ENCODE measurements at places on chromosomes 12 and 14.

GRCh38 chr12:6224550-6224949 is 24.4 kb downstream of the CD9 start:
- DNase-seq = no peak

DNA sequence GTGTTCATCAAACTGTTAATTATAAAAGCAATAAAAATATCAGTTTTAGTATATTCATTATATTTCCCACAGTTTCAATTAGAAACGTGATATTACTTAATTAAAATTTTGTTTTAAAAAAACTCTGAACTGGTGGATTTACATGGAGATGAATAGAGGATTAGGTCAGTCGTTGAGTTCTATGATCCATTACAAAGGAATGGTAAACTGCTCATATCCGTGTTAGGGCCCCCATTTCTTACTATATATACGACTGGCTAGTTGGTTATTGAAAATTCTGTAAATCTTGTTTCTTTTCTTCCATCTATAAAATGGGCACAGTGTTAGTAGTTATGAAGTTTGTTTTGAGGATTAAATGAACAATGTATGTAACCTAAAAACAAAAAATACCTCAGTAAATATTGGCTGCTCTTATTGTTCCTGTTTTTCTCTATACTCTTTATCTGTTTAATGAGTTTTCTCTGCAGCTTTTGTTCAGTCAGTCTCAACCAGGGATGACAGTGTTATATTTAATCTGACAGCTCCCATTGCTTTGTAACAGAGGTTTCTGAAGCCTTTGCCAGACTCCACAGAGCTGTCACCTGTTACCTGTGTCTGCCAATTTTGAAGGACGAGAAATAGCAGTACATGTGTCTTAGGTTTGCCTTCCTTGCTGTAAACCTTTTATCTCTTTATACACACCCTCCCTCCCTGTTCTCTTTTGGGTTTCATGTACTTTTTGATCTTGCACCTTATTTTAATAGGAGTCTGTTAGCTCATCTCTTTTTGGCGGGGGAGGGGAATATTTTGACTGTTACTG is 41.5 kb downstream of the FRS2 start:
- DNase-seq = no peak

DNA sequence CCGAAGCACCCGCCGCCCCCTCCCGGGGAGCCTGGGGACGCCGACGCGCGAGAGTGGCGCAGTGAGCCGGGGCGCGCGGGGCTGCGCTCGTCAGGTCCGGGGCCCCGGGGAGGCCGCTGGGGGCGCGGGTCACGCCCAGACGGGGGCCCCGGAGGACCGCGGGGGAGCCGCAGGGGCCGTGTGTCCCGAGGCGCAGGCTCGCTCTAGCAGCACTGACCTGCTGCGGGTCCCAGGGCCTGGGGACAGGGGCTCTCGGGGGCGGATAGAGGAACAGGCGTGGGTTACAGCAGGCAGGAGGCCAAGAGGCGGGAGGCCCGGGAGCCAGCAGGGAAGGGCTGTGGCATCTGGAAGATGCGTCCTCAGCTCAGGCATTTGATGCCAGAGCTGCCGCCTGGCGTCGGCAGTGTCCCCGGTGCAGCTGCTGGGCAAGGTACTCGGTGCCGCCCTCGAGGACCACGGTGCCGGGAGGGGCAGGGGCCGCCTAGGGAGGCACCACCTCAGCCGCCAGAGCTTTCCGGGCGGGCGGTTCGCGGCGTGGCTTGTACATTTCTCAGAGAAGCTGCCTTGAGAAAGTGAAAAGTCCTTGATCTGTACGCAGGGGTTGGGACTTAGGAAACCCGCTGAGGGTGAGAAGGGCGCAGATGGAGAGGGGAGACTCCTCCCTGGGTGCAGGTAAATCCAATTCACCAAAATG is 1.2 kb downstream of the WNT5B start:
- peak; percentile 42 for DNase-seq

GRCh38 chr14:92645841-92646478 is 102.5 kb downstream of the LGMN start:
- no peak for DNase-seq

DNA sequence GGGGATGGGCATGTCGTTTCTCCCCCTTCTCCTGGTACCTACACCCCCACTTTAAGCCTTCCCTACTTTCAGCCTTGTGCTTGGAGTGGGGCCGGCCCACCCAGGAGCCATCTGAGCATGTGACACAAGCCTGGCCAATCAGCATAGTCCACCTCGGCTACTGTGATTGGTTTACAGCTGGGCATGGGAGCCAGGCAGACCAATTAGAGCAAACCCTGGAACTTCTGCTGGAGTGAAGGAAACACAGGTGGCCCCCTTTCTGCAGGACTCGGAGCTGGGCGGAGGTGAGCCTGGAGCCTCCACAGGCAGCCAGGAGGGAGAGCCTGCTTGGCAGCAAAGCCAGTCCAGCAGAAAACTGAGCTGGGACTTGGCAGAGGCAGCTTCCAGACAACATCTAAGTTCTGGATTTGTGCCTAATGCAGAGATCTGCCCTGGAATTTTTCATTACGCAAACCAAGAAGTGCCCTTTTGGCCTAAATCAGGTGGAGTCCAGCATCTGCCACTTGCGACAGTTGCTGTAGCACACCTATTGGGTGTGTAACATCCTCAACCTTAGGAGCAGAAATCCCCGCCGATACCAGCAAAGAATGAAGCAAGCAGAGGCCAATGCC is 59.5 kb downstream of the SCARB1 start:
- no peak for DNase-seq

DNA sequence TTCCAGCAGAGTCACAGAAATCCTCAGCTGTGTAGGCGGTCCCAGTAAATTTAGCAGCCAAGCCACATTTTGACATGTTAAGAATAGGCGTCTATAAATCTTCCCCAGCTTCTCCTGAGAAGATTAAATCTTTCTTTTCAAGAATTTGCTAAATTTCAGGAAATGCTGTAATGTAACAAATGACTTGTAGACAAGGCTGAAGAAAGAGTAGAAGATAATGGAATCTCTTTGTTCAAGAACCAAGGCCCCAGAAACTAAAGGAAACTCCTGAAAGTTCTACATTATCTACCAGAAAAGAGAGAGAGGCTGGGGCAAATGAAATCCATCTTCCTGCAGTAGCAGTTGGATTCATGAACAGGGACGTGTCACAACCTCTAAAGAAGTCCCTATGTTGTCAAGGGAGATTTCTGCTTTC is 760.3 kb downstream of the NOVA1 start:
- DNase-seq = no peak

- DNase-seq = no peak
Measured at GRCh38 chr14:46344327-46344937, 307.1 kb downstream of the RPL10L start.

DNA sequence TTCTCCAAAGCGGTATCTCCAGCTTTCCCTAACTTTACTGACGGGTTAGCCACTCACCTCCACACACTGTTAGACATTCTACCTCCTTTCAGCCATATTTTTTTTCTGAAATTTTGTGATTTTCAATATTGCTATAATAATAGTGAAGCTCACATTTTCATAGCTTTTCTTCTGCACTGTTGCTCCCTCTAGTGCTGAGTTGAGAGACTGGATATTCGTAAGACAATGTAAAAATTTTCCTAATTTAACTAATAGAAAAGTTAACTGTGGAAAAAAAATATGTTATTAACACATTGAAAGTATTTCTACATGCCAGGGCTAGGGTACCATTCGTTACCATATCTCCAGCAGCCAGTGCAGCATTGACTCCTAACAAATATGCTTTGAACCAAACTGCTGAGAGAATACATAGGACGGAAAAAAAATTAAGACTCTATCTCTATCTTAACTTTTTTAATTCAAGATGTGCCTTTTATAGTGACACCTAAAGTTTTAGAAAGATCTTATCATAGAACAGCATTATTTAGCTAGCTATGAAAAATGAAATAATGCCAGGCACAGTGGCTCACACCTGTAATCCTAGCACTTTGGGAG is 48.7 kb upstream of the ABCC9 start:
- DNase-seq = no peak

- DNase-seq = peak; percentile 51
Measured at GRCh38 chr14:100348784-100349685, 25.9 kb downstream of the SLC25A47 start.

DNA sequence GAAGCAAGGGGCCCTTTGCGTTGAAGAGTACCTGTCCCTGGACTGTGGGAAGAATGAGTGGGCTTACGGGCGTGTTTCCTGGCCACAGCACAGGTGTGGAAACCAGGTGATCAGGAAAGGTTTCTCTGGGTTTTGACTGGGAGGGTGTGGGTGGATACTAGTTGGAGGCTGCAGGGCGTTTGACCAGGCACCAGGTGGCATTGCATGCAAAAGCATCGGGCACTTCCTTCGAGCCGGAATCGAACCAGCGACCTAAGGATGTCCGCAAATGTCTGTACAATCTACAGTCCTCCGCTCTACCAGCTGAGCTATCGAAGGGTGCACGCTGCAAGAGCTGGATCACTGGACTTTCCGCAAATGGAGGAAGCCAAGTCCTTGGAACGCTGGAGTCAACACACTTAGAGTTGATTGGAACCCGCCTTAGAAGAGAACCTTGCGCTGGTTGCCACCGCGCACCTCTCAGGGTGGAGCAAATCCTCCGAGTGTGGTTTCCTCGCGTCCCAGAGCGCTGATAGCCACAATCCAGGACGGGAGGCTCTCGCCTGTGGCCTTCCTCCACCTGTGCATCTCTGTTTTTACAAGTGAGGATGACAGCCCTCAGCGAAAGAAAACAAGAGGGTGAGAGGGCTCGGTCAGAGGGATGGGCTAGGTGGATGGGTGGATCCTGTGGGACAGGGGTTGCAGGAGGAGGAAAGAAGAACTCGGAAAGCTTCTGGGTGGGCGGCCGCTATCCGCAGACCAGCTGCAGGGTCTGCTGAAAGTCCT is 21.2 kb upstream of the RNASE4 start:
- no peak for DNase-seq

DNA sequence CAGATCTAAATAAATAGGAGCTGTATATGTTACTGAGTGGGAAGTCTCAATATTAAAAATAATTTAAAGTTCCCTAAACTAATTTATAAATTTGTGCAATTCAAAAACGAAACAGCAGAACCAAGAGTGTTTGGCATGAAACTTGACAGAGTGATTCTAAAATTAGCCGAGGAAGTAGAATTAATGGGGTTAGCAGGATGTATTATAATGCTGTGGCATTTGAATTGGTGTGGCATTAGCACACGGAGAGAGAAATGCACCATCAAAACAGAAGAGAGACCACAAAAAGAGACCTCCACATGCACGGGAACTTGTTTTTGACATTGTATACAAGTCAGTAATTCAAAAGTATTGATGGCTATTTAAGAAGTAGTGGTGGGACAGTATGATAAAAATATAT is 366.0 kb upstream of the RGS6 start:
- no peak for DNase-seq

- DNase-seq = no peak
Measured at GRCh38 chr12:100758083-100758482, 36.5 kb upstream of the ANO4 start.

GRCh38 chr12:62332598-62332997 is 72.4 kb downstream of the USP15 start:
- DNase-seq = no peak

- no peak for DNase-seq
Measured at GRCh38 chr12:104873374-104873773, 84.7 kb downstream of the SLC41A2 start.

GRCh38 chr12:69238589-69239351 is 599 bp upstream of the CPSF6 start:
- no peak for DNase-seq

DNA sequence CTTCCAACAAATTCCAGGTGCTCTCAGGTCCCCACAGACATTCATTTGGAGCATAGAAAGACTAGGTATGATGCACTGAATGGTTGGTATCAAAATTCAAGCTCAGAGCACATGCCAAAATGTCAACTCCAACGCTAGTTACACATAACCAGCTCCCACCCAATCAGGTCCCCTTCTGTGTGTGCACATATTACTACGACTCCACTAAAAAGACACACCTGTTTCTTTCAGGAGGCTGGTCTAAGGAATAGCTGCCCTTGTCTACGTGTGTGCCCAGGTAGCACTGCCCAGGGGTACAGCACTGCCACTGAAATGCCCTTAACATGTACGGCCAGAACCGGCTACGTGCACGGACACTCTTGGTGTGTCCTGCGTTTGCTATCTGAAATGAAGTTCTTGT is 138.1 kb downstream of the KCNK10 start:
- no peak for DNase-seq

DNA sequence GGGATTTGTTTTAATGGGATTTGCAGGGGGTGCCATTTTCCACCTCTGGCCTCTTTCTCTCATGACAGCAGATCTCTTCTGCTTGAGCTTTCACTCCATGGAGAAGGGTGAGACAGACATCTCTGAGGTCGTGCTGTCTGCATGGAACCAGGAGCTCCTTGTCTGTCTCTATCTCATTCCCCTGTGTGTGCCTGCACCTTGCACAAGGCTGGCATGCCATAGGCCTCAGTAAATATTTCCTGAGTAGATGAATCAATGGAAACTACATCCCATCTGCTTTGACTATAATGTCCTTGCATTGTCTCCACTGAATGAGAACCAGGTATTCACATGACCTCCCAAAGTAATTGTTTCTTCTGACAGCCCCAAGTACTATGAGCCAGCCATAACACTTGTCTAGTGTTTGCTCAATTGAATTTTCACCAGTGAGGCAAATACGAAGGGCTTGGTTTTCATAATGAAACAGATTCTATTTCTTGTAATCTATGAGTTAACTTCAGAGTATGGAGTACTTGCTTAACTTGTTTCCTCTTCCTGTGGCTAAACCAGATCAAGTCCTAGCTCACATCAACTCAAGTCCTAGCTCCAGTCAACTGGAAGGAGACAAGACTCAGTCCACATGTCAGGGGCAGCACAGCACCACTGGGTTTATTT is 32.3 kb downstream of the KCNK13 start:
- peak; percentile 16 for DNase-seq

GRCh38 chr14:94938016-94938415 is 168.1 kb upstream of the GSC start:
- no peak for DNase-seq

GRCh38 chr12:49698619-49699545 is 8.3 kb downstream of the FMNL3 start:
- no peak for DNase-seq

GRCh38 chr12:49511410-49511809 is 27.4 kb upstream of the KCNH3 start:
- DNase-seq = no peak

- DNase-seq = no peak
Measured at GRCh38 chr12:9702255-9702654, 30.6 kb downstream of the CLECL1 start.

DNA sequence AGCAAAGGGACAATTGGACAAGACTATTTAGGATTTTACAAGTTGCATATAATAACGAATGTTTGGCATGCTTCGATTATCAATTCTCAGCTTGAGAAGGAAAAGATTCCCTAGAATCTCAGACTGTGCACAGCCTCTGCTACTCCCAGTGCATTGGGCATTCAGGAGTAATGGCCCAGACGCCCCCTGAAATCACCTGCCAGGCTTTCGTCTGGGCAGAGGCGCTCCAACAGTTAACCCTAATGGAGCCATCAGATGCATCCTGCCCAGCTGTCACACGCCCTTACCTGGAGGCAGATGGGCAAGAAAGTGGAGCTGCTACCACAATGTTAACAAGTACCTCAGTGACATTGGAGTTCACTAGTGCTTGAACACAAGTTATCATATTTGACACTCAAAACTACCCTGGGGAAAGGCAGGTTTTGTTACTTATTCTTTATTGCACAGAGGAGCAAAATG is 927 bp upstream of the LRP6 start:
- peak; percentile 38 for DNase-seq
